ENCODE measurements at places on chromosomes 6 and 20. TPM values are rescaled to one million over a fixed set of nuclear protein-coding genes. Genes with fewer than 3 reads are reported as not detected.

DNA sequence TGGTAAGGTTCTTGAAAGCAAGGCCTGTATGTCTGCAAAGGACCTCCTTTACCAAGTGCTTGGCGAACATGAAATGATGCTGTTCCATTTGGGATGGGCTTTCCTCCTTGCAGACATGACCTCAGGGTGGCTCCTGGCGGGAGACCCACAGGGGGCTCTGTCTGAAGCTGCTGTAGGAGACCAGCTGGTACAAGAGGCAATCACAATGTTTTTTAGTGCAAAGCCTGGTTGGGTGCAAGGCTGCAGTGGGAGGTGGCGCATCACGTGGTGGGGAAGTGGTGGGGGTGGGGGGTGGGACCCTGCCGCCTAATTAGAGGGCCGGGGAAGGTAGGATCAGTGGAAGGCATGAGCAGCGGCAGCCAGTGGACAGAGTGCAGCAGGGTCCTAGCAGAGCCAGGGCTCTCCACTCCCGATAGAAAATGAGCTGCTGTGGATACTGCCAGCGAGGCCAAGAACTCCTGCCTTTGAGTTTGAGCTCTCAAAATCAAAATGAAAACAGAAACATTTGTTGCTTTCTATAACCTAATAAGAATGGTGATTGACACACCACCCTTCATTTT is 9.1 kb upstream of the ARMC2 start:
- no peaks in the 10 kb centered on the region for H3K27me3 ChIP-seq
- no peak overlapping the region for H3K4me3 ChIP-seq
- peaks cover 11% of the 10 kb centered on the region for H3K4me1 ChIP-seq

DNA sequence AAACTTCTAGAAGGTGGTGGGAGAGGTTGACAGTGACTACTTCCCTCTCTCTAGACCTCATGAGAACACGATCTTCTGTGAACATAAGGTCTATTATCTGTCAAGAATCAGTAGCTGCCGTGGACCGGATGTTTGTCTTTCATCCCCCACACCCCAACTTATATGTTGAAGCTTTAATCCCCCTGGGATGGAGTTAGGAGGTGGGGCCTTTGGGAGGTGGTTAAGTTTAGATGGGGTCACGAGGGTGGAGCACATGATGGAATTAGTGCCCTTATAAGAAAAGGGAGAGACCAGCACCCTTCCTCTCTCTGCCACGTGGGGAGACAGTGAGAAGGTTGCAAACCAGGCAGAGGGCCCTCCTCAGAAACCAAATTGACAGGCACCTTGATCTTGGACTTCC is 409.1 kb downstream of the QKI start:
- H3K4me1 ChIP-seq: peaks cover under 1% of the 10 kb centered on the region
- peaks cover 4% of the 10 kb centered on the region for H3K36me3 ChIP-seq
- no peaks in the 10 kb centered on the region for H3K27me3 ChIP-seq
- H3K4me3 ChIP-seq: no peak overlapping the region

- H3K4me1 ChIP-seq: peaks cover 23% of the 10 kb centered on the region
- no peaks in the 10 kb centered on the region for H3K36me3 ChIP-seq
- no peaks in the 10 kb centered on the region for H3K27me3 ChIP-seq
- no peak overlapping the region for H3K4me3 ChIP-seq
- H3K27ac ChIP-seq: no peak overlapping the region
- no peak for DNase-seq
Measured at GRCh38 chr6:113356139-113356538, 501.0 kb upstream of the MARCKS start.

RSPH9 gene
- 0.22 TPM for total RNA-seq

DNA sequence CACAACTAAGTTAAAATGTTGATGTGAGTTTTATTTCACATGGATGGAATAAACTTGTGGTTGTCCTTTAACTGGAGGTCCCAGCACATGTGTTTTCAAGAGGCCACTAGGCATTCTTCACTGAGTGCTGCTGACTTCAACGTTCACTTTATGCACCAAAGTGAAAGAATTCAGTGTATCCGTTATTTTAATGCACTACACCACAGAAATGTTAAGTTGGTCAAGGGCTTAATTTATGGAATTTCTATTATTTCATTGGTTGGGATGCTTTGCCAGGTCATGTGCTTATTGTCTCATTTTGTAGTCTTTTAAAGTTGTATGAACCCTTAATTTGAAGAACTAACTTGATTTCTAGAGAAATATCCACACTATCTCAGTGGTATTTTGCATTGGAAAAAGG is 106.4 kb downstream of the PPP1R14C start:
- H3K27me3 ChIP-seq: no peaks in the 10 kb centered on the region
- H3K4me1 ChIP-seq: peaks cover 5% of the 10 kb centered on the region
- no peak overlapping the region for H3K4me3 ChIP-seq
- DNase-seq: no peak
- no peak overlapping the region for H3K27ac ChIP-seq

DNA sequence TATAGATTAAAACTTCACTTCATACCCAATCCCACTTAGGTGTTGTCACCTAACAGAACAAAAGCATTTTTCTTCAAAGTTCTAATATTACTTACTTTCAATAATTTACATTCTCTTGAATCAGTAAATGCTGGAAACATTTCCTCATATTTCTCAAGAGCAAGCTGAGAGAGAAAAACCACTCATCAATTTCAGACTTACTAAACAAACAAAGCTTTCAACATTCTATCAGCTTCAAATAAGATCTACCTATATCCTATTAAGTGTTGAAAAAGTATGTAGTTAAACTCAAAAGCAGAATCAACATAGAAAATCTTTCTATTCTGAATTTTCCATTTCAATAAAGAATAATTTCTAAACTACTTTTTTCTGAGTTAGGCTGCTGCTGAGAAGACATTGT is 17.8 kb downstream of the GZF1 start:
- peaks cover 11% of the 10 kb centered on the region for H3K36me3 ChIP-seq
- no peaks in the 10 kb centered on the region for H3K4me1 ChIP-seq
- H3K27me3 ChIP-seq: no peaks in the 10 kb centered on the region
- DNase-seq: no peak
- no peak overlapping the region for H3K27ac ChIP-seq

PDE7B gene
- not detected for total RNA-seq

CTNNBL1 gene
- total RNA-seq: 58.0 TPM

DNA sequence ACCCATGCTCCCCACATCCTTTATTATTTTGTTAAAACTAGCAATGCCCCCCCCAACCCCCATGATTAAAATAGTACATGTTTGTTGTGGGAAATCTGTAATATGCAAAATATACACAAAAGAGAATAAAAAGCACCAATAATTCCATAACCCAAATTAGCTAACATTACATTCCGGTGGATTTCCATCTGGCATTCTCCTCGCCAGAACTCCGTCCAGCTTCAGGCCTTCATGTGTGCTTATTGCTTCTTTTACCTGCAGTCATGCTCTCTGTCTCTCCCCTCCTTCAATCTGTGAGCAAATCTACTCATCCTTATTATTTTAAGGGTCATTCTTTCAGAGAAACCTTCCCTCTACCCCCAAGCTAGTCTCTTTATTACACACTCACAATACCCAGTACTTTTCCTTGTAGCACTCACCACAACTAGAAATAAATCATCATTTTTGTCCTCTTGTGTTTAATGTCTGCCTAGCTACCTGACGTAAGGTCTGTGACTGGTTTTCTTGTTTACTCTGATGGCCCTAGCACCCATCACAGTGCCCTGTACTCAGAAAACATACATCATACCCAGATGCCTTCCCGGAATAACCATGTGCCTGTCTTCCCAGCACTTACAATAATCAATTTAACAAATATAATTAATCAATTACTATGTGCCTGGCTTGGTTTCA is 25.6 kb upstream of the IER3 start:
- H3K4me3 ChIP-seq: no peak overlapping the region
- no peak overlapping the region for H3K27ac ChIP-seq
- H3K4me1 ChIP-seq: no peaks in the 10 kb centered on the region
- no peak for DNase-seq
- H3K27me3 ChIP-seq: peaks cover 2% of the 10 kb centered on the region

KIF25 gene
- not detected for total RNA-seq

CFB gene
- total RNA-seq: not detected

DNA sequence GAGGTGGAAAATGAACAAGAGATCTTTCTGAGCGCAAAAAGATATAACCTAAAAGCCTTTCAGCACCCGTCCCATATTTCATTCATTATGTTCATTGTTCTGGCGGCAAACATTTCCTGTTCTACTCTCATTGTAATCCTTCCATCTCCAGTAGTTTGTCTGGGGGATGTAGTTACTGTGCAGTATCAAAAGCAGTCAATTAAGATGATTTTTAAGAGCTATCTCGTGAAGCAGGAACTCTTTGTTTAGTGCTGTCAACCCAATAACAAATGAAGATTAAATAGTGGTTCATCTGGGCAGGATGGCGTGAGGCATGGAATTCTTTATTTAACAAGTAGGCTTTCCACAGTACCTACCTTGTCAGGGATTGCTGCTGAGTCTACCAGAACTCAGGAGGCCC is 876.7 kb downstream of the HACE1 start:
- H3K4me1 ChIP-seq: no peaks in the 10 kb centered on the region
- H3K27ac ChIP-seq: no peak overlapping the region
- no peaks in the 10 kb centered on the region for H3K36me3 ChIP-seq

- H3K27me3 ChIP-seq: no peaks in the 10 kb centered on the region
- no peaks in the 10 kb centered on the region for H3K4me1 ChIP-seq
- no peak for DNase-seq
- no peaks in the 10 kb centered on the region for H3K36me3 ChIP-seq
Measured at GRCh38 chr6:132733283-132733682, 19.4 kb upstream of the VNN1 start.

DNA sequence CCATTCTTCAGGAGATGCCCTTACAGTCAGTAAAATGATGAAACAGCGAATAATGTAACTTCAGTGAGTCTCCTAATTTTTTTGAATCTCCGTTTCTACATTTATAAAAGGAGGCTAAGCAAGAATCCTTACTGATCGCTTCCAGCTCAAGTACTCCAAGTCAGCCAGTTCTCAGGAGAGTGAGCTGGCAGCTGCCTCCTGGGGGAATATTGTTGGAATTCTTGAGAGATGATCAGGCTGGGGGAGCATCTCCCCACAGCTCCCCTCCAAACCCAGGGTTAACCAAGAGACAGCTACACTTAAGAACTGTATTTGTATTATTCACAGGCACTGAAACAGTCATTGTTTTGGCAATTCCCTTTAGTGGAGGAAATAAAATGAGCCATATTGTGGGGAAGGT is 89.1 kb upstream of the PCSK2 start:
- H3K27me3 ChIP-seq: no peaks in the 10 kb centered on the region
- peaks cover 5% of the 10 kb centered on the region for H3K36me3 ChIP-seq
- DNase-seq: no peak
- no peak overlapping the region for H3K4me3 ChIP-seq
- H3K27ac ChIP-seq: no peak overlapping the region

DNA sequence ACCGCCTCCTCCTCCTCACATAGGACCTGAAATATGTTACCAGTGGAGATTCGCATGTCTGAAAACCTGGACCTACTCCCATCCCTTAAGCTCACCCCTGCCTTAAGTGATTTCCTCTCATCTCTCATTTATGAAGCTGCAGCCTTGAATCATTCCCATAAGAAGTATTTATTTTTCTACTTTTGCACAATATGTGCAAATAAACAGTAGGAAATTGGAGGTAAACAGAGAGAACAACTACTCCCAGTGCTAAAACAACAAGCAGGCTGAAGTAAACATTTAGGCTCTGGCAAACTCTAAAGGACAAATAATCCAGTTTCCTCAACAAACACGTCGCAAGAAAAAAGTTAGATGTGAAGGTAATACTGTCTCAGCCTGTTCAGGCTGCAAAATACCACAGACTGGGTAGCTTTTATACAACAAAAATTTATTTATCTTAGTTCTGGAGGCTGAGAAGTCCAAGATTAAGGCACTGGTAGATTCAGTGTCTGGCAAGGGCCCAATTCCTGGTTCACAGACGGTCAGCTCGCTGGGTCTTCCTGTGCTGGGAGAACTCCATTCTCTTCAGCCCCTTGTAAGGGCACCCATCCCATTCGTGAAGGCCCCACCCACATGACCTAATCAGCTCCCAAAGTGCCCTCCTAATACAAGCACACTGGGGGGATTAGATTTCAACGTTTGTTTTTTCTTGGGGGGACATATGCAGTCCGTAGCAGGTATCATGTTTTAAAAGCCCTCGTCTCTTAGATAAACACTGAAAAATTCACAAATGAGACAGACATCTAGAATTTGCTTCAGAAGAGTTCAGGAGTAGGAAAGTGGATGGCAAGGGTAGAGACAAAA is 15.6 kb downstream of the SPATA2 start:
- no peaks in the 10 kb centered on the region for H3K27me3 ChIP-seq

MAFB gene
- 4.6 TPM for total RNA-seq

CST5 gene
- not detected for total RNA-seq

ADGRF1 gene
- total RNA-seq: not detected

- H3K36me3 ChIP-seq: peaks cover 6% of the 10 kb centered on the region
- DNase-seq: peak; percentile 67
- peaks cover 28% of the 10 kb centered on the region for H3K4me1 ChIP-seq
- H3K27ac ChIP-seq: peak within 1 kb of the TSS; percentile 99
- H3K27me3 ChIP-seq: peaks cover 15% of the 10 kb centered on the region
Measured at GRCh38 chr6:151239603-151240035, at the start of gene AKAP12. AKAP12 (plus strand) TSS chr6:151239967; CDS start chr6:151240563, 596 bp downstream.

FBXO5 gene
- 6.2 TPM for total RNA-seq

TRIM40 gene
- total RNA-seq: not detected

- H3K4me1 ChIP-seq: peaks cover 10% of the 10 kb centered on the region
- H3K27me3 ChIP-seq: peaks cover 3% of the 10 kb centered on the region
- H3K27ac ChIP-seq: peak overlapping the region; percentile 33
- DNase-seq: no peak
- H3K4me3 ChIP-seq: no peak overlapping the region
Measured at GRCh38 chr20:1362484-1362883, 30.4 kb downstream of the FKBP1A start.

DNA sequence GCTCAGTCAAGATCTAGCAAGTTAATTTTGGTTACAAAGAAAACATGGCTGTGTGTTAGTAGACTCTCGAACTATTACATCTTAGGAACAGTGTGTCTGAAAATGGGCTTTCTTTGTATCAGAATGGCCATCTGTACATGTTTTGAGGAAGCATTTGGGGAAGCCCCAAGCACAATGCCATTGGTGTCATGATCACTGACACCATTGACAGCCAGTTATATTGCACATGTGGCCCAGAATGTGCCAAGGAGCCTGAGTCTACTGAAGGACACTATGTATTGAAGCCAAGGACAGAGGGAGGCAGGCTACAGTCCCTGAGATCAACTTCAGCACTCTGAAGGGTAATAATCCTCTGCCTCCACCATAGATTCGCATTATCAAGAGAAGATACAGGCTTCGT is 12.6 kb upstream of the FAM50B start:
- no peaks in the 10 kb centered on the region for H3K4me1 ChIP-seq
- no peak overlapping the region for H3K4me3 ChIP-seq
- no peaks in the 10 kb centered on the region for H3K27me3 ChIP-seq
- H3K36me3 ChIP-seq: no peaks in the 10 kb centered on the region
- DNase-seq: no peak

GRCh38 chr20:11193241-11193640 is 519.4 kb upstream of the JAG1 start:
- H3K27ac ChIP-seq: no peak overlapping the region
- no peaks in the 10 kb centered on the region for H3K36me3 ChIP-seq
- H3K27me3 ChIP-seq: peaks cover 1% of the 10 kb centered on the region
- no peak overlapping the region for H3K4me3 ChIP-seq
- no peaks in the 10 kb centered on the region for H3K4me1 ChIP-seq
- no peak for DNase-seq

- peak overlapping the region; percentile 69 for H3K4me3 ChIP-seq
- H3K36me3 ChIP-seq: no peaks in the 10 kb centered on the region
- no peak for DNase-seq
Measured at GRCh38 chr20:63462244-63462643, 10.2 kb downstream of the KCNQ2 start.

TMEM14A gene
- 26.3 TPM for total RNA-seq

- no peak overlapping the region for H3K27ac ChIP-seq
- H3K4me1 ChIP-seq: no peaks in the 10 kb centered on the region
- H3K4me3 ChIP-seq: no peak overlapping the region
- H3K27me3 ChIP-seq: peaks cover 3% of the 10 kb centered on the region
- no peak for DNase-seq
Measured at GRCh38 chr6:113640051-113640450, 217.1 kb upstream of the MARCKS start.
